ENCODE measurements at places on chromosomes 16 and 17.

DNA sequence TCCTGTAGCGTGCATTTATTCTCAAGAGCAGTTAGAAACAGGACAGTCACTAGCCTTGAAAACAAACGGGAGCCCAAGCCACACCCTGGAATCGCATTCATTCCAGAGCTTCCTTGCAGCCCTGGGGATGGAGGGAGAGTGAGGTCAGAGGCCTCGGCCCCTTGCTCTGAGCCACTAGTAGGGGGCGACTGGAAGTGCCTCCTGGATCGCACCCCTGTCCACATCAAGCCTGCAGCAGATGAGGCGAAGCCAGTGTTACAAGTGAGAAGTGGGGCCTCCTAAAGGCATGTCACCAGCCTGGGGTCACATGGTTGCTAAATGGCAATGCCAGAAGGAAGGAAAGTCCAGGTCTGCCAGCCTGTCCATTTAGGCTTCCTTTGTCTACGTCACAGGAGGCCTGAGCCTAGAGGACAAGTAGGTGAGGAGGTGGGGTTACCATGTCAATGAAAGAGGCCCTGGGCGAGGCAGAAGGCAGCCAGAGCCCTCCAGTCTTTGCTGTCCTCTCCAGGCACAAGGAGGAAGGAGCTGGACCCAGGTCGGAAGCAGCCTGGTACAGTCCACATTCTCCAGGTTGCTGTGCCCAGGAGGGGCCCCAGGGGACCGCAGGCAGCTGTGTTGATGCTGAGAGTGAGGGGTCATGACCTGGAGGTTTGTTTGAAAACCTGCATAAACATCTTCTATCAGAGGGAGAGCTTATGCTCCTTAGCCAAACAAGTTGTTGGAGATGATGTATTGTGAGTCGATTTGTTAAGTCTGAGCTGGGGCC lies 3.0 kb upstream of the RCVRN start:
- DNase-seq, result peak; percentile 38

DNA sequence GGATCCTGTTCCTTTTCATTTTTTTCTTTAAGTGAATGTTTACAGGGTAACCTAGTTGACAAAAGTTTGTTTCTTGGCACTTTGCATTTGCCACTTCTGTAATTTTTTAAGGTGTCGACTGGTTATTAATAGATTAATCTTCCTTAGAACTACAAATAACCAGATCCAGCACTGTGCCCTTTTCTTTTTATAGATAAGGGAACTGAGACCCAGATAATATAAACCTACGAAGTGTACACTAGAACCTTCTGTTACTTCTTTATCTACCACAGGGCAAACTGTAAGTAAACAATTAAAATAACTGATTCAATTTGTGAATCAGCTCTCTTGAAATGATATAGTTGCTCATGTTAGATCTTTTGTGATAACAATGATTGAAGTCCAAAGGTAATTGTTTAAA lies 55.4 kb downstream of the NLK start:
- no peak for DNase-seq

- no peak for DNase-seq
Measured at GRCh38 chr16:48126801-48127644, 28.8 kb downstream of the ABCC12 start.

DNA sequence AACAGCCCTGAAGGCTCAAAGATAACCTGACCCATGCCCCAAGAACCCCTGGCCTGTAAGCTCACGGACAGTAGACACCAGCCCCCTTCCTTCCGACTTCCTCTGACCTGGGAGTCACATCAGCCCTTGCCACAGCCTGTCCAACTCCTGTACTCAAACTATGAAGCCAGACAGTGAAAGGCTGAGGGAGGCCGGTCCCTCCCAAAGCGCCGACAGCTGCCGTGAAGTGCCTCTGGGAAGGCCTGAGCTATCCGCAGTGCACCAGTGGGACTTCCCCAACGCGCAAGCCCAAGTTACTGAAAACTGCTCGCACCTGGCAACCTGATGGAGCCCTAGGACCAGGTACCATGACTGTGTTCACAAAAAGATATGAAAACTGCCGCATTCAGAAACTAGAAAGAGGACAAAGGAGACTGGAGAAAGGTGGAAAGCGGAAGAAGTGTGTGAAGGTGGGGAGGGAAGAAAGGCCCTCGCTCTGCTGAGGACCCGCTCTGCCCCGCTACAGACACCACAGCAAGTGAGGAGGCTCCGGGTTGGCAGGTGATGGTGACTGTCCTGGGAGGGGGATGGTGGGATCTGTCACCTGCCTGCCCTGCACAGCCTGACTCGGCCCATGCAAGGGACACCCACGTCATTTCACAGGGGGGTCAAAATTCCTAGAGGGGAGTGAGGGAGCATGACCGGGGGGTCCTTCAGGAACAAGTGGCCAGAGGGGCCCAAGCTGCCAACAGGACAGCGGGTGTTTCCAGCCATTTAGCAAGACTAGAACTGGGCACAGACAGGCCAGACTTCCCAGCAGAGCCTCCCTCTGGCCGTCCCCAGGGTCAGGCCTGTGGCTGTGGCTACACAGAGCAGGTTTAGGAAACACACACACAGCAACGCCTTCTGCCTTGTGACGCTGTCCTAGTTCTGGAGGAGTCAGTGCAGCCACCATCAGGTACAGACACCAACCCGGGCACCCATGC lies 13.1 kb upstream of the TRAP1 start:
- no peak for DNase-seq

DNA sequence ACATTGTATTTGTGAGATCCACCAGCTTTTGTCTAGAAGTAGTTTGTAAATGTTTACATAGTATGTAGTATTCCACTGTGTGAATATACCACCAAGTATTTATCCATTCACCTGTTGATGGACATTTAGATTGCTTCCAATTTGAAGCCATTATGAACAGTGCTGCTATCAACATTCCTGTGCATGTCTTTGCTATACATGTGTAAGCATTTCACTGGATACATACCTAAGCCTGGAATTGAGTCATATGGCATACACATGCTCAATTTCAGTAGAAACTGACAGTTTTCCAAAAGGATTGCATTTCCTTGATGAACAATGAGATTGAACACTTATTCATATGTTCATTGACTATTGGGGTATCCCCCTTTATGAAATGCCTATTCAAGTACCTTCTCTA lies 540.6 kb upstream of the SOX9 start:
- no peak for DNase-seq

DNA sequence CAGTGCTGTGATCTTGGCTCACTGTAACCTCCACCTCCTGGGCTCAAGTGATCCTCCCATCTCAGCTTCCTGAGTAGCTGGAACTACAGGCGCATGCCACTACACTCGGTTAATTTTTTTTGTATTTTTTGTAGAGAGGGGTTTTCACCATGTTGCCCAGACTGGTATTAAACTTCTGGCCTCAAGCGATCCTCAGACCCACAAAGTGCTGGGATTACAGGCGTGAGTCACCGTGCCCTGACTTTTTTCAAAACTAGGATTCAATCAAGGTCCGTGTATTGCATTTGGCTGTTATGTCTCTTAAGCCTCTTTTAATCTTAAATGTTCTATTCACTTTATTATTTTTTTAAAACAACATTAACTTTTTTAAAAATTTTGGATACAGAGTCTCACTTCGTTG lies 4.3 kb upstream of the CCL22 start:
- DNase-seq, result no peak

- peak; percentile 63 for DNase-seq
Measured at GRCh38 chr16:84618581-84619460, 943 bp upstream of the COTL1 start.

- DNase-seq, result no peak
Measured at GRCh38 chr17:75317671-75318070, 28.4 kb upstream of the SLC25A19 start.

- DNase-seq, result no peak
Measured at GRCh38 chr16:51445250-51445649, 294.2 kb upstream of the SALL1 start.

DNA sequence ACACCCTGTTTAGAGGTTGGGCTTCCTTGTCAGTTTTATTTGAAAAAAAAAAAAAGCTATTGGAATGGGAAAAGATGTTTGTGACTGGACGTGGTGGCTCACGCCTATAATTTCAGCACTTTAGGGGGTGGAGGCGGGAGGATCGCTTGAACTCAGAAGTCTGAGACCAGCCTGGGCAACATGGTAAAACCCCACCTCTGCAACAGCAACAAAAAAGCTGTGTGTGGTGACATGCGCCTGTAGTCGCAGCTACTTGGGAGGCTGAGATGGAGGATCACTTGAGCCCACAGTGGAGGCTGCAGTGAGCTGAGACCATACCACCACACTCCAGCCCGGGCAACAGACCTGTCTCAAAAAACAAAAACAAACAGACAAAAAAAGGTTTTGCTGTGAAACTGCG lies 66.1 kb upstream of the SIAH1 start:
- no peak for DNase-seq

- DNase-seq, result no peak
Measured at GRCh38 chr17:65741710-65742109, 180.3 kb upstream of the AXIN2 start.
